Stimulated activated CD8-positive, alpha-beta memory T cell treated with anti-CD3 and anti-CD28 coated beads, Interleukin-4, amount 100 ng/mL, for 1 hour (primary cell): ENCODE measurements at places on chromosomes 2 and 18.

GRCh38 chr2:16495509-16496208 lies 170.0 kb downstream of the CYRIA start:
- DNase-seq = no peak

DNA sequence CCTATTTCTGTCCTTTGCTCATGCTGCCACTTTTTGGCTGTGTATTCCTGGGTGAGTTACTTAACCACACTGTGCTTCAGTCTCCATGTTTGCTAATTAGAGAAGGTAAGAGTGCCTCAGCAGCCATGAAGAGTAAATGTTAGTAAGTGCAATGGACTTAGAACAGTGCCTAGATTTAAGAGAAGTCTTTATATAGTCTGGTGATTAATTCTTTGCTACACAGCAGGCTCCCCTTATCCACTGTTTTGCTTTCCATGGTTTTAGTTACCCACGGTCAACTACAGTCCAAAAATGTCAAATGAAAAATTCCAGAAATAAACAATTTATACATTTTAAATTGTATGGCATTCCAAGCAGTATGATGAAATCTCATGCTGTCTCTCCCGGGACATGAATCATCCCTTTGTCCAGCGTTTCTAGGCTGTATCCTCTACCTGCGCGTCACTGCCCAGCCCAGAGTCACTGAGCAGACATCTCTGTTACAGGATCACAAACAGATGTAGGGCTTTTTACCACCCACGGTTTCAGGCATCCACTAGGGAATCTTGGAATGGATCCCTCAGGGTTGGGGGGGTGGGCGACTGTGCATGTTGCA lies 91.0 kb downstream of the CTIF start:
- DNase-seq = no peak

DNA sequence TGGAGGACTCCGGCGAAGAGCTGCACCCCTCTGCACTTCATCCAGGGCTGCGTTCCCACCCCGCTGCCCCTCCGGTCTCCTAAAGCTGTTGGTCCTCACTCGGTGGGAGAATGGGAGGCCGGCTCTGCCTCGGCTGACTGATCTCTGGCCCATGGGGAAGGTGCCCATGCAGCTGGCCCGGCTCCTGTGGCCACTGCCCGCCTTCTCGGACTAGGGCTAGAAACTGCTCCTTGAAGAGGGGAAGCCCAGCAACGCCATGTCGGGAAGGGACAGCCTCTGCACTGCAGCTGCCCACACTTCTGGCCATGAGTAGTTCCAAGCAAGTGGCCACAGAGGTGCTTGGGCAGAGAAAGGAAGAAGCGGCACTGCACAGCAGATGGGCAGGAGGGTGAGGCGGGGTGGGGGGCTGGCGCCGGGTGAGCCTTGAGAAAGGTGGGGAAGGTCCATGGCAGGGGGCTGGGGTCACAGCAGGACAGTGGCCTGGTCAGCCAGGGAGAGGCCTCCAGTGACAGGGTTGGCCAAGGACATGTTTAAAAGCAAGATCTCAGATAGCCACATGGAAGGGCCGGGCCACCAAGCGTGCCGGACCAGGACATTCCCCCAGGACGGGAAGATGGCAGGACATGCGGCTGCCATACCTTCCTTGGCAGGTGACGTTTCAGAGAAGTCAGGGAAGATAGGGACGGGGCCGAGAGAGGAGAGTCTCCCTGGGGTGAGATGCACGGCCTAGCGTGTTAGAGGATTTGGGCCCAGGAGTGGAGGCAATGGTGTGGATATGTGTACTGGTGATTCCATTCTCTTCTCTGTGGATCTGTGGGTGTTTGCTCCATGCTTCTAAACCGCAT lies 158.8 kb upstream of the HDAC4 start:
- DNase-seq = no peak

GRCh38 chr18:45974088-45974536 lies 7.0 kb upstream of the EPG5 start:
- DNase-seq = peak; percentile 52

DNA sequence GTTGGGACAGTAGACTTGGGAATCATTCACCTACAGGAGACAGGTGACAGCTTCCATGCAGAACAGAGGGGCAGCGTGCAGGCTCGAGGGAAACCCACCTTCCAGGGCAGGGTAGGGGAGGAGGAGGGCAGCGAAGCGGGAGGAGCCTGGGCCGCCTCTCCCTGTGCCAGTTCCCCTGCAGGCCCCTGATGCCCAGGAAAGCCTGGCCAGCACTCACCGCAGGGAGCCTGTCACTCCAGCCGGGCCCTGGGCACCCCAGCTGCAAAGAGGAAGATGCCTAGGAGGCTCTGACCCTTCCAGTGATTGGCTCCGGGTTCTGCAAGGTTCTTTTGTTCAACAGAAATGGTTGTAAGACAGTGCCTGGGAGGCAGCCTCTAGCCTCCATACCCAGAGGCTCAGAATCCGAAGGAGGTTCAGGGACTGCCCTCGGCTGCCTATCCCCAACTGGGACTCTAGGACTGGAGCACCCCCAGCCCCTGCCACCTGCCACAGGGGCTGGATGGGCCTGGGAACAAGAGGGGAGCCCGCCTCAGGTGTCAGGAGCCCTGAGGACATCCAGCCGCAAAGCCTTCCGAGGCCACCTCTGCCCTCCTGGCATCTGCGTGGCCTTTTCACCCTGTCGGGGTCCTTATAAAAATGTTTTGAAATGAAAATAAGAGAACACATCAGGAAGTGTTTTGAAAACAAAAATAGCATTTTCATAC lies 103.2 kb downstream of the PTGR3 start:
- no peak for DNase-seq

- DNase-seq = no peak
Measured at GRCh38 chr2:181165199-181165868, 184.9 kb downstream of the UBE2E3 start.

DNA sequence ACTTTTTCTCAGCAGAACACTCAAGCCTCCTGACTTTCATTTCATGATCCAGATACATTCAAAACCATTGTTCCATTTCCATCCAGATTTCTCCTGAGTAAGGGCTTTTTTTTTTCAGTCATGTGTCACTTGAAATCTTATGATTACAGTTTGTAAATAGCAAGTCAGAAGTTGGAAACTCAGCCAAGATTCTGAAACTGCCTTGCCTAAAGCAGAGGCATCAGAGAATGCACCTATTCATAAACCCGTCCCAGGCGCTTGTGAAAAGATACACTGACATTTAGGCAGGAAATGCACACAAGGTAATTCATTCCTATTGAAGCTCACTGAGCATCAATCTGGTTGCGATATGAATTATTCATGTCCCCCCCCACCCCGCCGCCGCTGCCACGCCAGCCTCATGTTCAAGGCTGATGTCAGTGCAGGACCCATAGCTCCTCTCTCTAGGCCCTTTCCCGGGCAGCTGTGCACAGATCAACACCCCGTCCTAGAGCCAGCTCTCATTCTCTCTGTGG lies 30.4 kb upstream of the MGAT4A start:
- no peak for DNase-seq

GRCh38 chr2:45102579-45103117 lies 93.4 kb upstream of the SIX2 start:
- DNase-seq = no peak

DNA sequence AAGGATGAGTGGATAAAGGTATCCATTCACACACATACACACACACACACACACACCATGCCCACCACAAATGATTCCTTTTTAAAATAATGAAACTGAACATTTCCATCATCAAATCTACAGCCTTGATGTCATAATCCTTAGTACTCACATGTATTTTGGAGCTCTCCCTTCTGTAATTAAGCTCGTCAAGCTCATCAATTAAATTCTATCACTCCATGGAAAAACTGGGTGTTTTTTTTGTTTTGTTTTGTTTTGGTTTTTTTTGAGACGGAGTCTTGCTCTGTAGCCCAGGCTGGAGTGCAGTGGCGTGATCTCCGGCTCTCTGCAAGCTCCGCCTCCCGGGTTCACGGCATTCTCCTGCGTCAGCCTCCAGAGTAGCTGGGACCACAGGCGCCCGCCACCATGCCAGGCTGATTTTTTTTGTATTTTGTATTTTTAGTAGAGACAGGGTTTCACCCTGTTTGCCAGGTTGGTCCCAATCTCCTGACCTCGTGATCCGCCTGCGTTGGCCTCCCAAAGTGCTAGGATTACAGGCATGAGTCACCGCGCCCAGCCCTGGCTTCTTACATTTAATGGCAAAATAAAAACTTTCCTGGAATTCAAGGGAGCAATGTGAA lies 78.6 kb upstream of the RGPD4 start:
- DNase-seq = no peak

DNA sequence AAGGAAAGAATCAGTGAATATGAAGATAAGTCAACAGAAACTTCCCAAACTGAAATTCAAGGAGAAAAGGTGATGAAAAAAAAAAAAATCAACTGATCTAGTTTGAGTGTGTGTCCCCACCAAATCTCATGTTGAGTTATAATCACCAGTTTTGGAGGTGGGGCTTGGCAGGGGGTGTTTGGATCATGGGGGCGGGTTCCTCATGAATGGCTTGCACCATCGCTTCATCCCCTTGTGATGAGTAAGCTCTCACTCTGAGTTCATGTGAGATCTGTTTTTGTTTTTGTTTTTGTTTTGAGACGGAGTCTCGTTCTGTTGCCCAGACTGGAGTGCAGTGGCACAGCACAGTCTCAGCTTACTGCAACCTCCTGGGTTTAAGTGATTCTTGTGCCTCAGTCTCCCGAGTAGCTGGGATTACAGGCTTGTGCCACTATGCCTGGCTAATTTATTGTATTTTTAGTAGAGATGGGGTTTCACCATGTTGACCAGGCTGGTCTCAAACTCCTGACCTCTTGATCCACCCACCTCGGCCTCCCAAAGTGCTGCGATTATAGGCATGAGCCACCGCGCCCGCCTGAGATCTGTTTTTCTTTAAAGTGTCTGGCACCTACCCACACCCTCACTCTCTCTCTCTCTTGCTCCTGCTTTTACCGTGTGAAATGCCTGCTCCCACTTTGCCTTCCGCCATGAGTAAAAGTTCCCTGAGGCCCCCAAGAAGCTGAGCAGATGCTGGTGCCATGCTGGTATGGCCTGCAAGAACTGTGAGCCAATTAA lies 4.0 kb upstream of the SLC66A2 start:
- no peak for DNase-seq

DNA sequence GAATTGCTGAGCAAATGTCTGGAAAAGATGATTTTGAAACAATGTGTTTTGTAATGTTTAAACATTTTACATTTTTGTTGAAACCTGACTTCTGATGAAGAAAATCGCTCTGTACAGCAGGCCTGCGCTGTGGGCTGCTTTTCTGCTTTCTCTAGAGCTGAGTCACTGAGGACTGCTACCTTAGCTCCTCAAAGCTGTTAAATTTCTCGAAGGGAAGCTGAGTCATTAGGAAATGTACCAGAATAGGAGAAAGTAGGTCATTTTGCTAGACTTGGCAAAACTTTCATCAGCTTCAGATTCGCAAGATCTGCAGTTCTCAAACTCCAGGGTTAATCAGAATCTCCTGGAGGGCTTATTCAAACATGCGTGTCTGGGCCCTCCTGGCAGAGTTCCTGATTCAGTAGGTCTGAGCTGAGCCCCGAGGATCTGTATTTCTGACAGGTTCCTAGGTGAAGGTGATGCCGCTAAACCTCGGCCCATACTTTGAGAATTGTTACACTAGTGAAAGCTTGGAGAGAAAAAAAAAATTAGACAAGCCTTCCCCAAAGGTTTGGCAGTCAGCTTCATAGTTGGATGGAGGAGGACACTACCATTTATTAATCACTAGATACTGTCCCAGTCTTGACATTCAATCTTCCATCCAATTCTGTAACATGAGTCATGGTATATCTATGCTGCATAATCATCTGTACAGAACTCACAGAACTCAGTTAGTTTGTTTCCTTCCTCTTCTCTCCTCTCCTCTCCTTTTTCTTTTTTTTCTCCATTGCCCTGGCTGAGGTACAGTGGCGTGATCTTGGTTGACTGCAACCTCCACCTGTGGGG lies 297.6 kb downstream of the PARD3B start:
- no peak for DNase-seq

- DNase-seq = no peak
Measured at GRCh38 chr2:9473308-9473984, 905 bp upstream of the IAH1 start.

DNA sequence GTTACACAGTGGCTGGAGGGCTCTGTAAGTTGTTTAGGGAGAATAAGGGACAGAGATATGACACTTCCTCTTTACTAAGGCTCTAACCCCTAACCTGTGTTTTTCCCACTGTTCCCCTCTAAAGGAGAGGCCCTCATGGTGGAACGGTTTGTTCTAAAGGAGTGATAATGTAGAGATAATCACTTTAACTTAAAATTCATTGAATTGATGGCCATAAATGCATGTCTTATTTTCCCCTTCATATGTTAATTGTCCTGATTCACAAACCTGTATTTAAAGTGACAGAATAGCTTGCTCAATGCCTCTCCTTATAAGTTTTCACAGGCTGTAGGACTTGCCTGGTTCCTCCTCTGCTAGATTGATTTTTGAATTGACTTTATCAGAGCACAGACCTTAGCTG lies at the start of gene SERPINB12:
TSS of gene SERPINB12 (plus strand) at position 301 of the 400 bp plus-strand sequence. CDS start 13,791 bp downstream, outside the sequence.
- DNase-seq = no peak

GRCh38 chr18:74797577-74798151 lies 200.0 kb downstream of the ZNF407 start:
- no peak for DNase-seq

GRCh38 chr2:78999406-78999805 lies 26.1 kb upstream of the REG3G start:
- no peak for DNase-seq

- no peak for DNase-seq
Measured at GRCh38 chr18:42442656-42443055, 487.6 kb downstream of the PIK3C3 start.

GRCh38 chr2:177256695-177257094 lies 7.8 kb downstream of the NFE2L2 start:
- DNase-seq = no peak

DNA sequence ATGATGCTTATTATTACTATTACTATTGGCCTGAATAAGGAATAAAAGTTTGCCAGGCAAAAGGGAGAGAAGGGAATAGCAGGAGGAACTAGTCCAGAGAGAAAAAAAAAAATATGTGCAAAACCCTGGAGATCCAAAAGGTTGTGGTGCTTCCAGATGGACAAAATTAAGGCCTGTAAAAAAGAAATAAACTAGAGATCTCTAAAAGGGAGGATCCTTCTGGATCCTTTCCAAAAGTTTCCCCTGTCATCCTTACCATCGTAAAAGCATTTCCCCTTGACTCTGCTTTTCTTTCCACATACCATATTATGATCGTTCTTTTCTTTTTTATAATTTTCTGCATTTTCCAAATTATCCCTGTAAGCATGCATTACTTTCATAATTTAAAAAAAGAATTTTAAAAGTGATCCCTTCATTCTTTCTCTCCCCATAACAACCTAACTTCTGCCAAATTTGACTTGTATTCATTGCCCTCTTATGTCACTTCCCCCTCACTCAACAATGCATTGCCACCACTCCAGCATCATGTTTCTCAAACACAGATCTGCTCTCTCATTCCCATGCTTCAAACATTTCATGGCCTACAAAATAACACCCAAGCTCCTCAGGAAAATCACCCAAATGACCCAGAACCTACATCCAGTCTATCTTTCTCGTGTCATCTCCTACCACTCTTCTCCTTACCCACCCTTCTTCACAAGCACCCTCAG lies 40.3 kb downstream of the RBMS1 start:
- no peak for DNase-seq

DNA sequence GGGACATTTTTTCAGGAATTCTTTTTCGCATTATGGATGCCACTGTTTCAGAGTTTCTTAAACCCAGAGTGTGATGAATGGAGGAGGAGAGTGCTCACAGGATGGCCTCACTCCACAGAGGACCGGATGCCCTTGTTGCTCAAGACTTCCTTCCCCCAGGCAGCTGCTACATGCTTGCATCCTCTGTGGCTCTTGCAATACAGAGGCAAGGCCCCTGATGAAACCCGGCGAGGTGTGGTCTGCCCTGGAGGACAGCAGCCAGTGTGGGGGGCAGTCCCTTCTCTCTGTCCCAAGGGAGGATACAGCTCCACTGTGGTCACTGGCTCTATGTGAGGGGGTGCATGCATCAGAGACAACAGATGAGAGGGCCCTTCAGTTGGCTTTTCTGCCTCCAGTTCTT lies 109.6 kb downstream of the SH3RF3 start:
- DNase-seq = no peak
